ENCODE measurements at places on chromosomes 2 and 18.

DNA sequence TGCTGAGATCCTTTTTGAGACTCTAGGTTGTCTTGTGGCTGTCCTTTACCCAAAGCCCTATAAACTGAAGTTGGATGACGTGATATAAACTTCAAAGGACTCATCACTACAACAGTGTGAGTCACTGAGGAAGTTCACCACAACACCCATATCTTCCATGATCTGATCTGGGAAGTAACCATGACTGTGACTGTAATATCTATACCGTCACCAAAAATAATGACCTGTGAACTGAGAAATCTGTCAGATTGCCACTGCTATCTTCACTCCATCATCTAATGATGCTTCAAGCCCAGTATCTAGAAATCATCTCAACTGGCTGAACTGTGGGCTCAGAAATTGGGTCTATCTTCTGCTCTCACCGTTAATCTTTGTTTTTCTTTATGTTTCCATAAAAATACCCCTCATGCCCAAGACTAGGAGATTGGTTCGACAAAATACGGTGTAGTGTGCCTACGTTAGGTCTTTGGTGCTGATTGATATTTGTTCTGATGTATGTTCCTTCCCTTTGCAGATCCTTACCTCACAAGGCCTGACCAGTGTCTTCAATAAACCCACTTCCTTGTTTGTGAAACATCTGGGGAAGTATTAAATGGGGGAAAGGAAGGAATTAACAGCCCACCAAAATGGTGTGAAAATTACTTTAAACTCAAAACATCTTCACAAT, 78.2 kb downstream of the MYL12B start:
- no peak for DNase-seq

DNA sequence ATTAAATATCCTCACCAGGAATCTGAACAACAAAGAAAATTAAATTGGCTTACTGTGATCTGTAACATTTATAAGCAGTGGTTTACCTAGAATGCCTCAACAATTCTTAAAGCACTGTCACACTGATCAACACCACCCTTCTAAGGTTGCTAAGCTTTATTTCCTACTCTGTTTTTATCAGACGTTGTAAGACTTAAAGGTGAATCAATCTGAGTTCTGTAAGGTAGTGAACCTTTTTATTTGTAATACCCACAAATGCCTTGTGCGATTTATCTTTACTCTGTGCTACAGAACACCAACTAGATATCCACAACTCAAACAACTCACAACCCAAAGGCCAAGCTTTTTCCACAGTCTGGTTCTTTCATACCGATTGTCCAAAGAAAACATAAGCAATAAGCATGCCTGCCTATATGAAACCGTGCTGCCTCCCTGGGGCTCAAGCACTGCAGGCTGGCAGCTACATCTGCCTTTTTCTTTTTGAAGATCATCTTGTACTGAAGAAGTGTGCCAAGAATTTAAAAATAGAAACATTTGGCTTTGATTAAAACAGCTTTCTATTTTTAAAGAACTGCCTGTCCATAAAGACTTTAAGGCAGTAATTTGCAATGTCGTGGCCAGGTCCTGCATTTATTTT, 490.7 kb downstream of the NUP35 start:
- no peak for DNase-seq

- peak; percentile 59 for DNase-seq
Measured at GRCh38 chr2:101124643-101125366, 26.4 kb downstream of the TBC1D8 start.

- DNase-seq: no peak
Measured at GRCh38 chr2:68776124-68776523, 41.5 kb downstream of the ARHGAP25 start.

- DNase-seq: no peak
Measured at GRCh38 chr18:39872651-39873050, 2082.4 kb upstream of the PIK3C3 start.

DNA sequence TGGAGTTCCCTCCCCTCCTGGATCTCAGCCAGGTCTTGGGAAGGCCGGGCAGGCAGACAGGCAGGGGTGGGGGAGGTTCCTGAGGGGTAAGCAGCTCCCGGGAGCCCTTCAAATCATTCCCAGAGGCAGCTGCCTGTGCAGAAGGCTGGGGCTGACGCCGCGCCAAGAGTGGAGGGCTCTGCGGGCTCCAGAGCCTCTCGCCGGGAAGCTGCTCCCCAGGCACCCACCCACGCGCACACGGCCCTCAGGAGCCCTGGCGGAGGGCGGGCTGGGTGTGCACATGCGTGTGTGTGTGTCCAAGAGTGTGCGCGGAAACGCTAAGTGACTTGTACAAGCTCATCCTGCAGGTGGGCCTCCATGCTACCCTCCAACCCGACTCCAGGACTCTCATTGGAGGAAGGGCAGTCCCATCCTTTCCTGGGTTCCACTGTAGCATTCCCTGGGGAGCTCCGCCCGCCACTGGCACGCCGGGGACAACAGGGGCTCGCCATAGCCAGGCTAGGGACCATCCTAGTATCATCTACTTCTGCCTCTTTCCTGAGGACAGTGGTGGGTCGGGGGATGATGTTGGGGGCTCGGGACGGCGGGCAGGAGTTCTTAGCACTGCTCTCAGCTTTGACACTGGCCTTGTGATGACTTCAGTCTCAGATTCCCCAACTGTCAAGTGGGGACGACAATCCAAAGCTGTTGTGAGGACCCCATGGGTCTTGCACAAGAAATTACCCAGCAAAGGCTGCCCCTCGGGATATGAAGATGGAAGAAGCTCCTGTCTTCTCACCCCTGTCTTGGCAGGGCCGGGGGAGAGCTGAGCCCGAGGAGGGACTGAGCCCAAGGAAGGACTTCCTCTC, 50.3 kb downstream of the INHBB start:
- no peak for DNase-seq

DNA sequence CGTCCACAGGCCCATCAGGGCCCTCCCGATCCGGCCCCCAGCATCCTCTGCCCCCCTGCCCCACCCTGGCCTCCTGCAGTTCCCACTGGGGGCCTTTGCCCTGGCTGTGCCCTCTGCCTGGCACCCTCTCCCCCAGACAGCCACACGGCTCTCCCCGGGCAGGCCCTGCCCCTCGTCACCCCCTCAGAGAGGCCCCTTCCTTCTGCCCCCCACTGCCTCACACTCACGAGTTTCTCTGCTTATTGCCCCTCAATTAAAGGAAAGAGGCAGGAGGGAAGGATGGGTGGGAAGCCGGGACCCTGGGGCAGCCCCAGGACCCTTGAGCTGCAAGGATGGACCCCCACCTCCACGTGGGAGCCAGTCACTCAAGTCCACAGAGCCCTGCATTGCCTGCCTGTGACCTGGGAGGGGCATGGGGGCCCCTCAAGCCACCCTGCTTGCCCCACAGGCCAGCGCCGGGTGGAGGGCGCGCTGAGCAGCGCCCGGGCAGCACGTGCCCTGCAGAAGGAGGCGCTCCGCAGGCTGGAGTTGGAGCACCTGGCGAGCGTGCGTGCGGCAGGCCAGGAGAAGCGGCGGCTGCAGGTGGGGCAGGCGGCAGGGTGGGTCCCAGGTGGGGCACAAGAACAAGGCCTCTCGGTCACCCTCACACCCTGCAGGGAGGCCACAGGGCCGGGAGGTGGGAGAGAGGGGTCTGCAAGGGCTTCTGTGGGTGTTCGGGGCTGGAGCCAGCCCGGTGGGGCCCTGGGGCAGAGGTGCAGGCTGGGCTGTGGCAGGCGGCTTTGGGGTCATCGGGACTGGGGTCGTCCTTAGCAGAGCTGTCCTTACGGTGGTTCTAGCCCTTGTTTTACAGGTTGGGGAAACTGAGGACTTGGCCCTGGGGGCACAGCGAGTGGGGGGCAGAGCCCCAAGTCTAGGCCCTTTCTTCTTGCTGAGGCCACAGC, 30.5 kb upstream of the SNED1 start:
- DNase-seq: no peak

DNA sequence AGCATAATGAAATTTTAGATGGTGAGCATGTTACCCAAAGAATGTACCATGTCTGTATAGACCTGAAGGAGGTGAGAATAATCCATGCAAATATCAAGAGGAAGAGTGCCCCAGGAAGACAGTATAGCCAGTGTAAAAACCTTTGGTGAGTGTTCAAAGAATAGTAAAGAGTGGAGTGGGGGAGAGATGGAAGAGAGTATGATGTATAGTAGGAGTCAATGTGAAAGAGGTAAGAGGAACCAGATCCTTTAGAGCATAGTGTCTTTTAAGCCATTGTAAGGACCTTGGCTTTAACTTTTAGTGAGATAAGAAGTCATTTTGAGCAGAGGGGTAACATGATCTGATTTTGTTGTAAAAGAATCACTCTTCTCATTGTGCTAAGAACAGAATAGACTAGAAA, 1052.3 kb upstream of the ZEB2 start:
- DNase-seq: no peak
